SW 1271 (cell line): ENCODE measurements at places on chromosomes 12 and 14.

DNA sequence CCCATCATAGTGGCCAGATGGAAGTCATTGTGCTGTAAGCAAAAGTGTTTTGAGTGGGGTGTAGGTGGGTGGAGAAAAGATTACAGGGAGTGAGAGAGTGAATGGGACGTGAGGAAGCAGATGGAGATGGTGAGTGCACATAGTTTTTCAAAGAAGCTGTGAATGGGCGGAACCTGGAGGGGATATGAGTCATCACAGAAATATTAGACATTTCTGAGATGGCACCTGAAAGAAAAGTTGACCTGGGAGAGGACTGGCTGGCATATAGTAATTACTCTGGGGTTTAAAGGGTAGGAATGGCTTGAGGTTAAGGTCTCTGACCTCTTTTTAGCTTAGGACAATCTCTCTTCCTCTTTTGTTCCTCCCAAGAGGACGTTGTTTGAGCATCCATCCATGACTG lies 50.5 kb downstream of the ANO4 start:
- no peak for DNase-seq

DNA sequence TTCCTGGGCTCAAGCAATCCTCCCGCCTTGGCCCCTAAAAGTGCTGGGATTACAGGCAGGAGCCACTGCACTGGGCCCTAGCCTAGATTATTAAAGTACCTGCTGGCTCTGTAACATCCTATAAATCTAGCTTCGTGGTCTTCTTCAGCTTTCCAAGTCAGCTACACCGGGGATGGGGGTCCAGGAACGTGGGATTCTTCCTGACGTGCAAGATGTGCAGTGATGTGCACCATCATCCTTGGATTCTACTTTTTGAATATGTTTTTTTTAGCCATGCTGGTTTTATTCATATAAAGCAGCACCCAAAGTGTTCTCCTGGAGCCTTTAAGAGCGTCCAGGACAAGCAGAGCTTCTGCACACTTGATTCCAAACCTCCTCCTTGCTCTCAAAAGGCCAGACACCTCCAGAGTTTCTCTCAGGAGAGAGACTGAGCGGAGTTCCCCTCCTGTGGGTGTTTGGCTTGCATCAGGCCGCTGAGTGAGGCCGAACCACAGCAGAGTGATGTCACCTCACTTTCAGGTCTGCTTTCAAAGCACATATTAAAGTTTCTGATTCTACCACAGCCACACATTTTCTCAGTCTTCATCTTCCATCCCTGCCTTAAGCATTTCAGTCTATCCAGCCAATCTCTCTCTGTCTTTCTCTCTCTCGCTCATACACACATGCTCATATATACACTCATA lies 33.4 kb downstream of the VCPKMT start:
- DNase-seq: no peak

DNA sequence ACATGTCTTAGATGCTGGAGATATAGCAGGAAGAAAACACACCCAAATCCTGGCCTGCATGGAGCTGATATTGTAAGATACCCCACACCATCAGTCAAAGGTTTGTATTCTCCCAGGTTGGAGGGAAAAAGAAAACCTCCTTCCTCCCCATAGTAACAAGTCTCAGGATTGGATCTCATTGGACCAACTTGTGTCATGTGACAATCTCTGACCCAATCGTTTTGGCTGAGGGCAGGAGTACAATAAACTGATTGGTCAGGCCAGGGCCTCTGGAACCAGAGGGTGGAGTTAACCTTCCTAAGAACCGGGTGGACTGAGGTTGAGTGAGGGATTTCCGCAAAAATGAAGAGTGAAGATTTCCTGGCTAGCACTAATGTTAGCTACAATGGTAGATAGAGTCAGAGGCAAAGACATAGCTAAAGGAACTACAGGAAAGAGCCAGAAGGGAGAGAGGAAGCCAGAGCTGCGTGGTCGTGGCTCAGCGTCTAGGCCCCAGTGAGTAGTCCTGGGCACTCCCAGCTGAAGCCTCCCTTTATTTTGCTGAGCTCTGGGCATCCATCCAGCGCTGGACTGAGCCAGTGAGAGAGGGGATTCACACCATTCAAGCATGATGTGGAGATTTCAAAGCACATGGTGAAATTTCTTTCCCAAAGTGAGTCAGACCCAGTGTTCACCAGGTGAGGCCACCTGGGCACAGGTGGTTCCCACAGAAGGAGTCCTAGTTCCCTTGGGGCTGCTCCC lies 219.9 kb downstream of the AACS start:
- no peak for DNase-seq

GRCh38 chr12:30792648-30793499 lies 38.1 kb upstream of the CAPRIN2 start:
- DNase-seq: no peak

DNA sequence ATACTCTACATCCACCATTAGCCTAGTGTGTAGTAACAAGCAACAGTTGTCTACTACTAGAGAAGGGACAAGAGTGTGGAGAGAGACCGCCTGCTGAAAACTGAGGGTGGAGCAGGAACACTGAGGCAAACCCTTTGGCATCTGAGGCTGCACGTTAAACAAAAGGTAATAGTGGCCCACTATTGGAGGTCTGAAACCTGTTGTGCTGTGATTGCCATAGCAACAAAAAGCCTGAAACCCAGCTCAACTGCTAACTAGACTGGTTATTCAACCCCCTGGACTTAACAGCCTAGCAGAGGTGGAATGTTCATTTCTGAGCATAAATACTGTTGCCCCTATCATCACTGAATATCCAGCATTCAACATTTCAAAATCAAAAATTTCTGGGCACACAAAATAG lies 43.0 kb downstream of the PPP4R4 start:
- DNase-seq: no peak

GRCh38 chr12:6363330-6364043 lies 11.9 kb downstream of the SCNN1A start:
- peak; percentile 72 for DNase-seq

DNA sequence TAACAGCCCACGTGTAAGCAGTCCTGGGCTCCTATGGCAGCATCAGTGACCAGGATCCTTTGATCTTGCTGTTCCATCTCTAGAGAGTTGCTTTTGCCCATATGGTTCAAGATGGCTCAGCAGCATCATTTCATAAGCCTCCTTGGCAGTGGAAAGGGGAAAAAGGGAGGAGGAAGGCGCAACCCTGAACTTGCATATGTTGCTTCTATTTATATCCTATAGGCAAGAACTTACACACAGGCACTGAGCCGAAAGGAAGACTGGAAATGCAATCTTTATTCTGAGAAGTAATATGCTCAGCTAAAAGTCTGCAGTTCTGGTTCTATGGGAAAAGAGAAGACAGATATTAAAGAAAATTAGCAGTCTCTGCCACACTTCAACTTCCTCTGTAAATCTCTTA lies 167.7 kb upstream of the PLXNC1 start:
- DNase-seq: no peak

- DNase-seq: no peak
Measured at GRCh38 chr14:74667758-74668157, 45.1 kb downstream of the AREL1 start.

DNA sequence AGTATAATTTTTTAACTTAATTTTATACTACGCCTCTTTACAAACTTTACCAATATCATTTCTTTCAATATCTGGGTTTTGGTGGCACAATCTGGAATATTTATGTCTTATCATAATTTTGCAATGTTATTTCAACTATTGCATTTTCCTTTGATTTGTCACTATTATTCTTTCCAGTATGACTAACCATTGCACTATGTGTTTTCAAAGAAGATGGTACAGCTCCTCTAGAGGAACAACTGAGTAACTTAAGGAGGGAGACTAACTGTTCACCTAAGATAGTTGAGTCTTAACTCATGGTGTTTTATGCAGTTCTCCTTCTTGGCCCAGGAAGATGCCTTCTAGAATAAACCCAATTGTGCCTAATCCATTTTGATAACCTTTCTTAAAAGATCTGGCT lies 60.5 kb upstream of the KIF21A start:
- DNase-seq: peak; percentile 43

DNA sequence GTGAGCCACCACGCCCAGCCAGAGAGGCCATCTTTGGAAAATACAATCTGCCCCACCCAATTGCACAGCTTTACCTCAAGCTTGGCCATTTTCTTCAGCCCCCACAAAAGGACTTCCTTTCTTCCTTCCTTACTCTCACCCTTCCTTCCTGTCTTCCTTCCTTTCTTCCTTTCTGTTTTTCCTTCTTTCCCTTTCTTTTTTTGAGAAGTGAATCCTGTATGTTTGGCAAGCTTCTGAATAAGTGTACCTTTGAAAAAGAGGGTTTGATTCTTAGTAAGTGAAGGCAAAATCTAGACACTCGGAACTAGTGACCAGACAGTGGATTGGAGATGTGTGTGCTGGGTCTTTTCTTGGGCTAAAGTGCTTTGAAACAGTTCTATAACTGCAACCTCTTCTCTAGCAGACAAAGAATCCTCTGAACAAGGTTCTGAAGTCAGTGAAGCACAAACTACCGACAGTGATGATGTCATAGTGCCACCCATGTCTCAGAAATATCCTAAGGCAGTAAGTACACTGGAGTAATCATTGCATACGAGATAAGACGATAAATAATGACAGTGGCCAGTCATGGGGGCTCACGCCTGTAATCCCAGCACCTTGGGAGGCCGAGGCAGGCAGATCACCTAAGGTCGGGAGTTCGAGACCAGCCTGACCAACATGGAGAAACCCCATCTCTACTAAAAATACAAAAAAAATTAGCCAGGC lies 49.5 kb downstream of the SUPT16H start:
- no peak for DNase-seq

- DNase-seq: no peak
Measured at GRCh38 chr12:4587108-4587507, 25.1 kb downstream of the DYRK4 start.

DNA sequence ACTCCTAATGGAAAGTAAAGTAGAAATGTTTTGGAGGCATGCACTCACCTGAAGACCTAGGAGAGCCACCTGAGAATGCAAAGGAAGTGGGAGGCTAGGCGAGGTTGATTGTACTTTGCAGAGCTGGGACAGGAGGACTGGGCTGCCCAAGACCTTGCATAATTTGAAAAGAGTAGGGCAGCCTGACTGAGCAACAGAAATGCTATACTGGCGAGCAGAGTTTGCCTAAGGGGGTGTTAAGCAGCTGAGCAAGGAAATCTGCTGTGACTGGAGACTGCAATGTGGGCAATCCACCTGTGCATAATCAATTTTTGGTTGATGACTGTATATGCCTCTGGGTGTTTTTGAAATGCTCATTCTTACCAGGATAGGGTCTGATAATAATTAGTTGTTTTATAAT lies 834.1 kb downstream of the TRHDE start:
- DNase-seq: no peak

DNA sequence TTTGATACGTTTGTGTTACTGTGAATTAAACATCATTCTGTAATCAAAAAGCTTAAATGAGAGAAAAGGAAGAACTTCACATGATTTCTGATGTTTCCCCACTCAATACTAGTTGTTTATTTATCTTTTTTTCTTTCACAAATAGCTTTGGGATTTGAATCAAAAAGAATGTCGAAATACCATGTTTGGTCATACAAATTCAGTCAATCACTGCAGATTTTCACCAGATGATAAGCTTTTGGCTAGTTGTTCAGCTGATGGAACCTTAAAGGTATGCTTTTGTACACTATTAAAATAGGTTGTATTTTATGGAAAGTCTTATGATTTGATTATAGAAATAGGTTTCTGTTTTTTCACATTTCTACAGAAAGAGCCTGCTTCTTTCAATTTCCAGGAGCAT lies 41.5 kb downstream of the APAF1 start:
- no peak for DNase-seq

DNA sequence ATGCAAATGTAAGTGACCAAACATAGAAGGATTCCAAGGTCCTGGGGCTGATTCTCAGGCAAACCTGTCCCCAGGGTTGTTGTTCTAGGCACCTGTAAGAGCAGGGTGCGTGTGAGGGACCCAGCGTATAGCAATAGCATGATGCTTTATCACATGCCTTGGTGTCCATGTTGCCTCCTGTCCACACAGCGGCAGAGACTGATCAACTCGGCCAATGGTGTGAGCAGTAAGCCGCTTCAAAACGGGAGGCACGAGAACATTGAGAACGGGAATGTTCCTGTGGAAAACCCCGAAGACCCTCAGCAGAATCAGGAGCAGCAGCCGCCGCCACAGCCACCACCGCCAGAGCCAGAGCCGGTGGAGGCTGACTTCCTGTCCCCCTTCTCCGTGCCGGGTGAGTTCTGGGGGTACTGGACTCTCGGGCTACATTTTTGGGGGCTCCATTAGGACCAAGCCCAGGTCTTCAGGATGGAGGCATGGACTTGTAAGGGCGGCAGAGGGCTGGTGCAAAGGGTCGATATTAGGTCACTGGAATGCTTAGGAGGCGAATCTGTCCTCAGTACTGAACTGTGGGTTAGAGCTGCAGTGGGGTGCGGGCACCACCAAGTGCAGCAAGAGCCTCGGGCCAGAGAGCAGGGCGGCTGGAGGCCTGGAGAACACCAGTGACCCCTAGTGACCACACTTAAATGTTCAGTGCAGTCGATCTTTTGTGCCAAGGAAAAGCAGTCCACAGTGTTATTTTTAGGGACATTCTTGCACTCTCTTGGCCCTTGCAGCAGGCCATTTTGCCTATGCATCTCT lies 57.2 kb upstream of the RIN3 start:
- peak; percentile 12 for DNase-seq

DNA sequence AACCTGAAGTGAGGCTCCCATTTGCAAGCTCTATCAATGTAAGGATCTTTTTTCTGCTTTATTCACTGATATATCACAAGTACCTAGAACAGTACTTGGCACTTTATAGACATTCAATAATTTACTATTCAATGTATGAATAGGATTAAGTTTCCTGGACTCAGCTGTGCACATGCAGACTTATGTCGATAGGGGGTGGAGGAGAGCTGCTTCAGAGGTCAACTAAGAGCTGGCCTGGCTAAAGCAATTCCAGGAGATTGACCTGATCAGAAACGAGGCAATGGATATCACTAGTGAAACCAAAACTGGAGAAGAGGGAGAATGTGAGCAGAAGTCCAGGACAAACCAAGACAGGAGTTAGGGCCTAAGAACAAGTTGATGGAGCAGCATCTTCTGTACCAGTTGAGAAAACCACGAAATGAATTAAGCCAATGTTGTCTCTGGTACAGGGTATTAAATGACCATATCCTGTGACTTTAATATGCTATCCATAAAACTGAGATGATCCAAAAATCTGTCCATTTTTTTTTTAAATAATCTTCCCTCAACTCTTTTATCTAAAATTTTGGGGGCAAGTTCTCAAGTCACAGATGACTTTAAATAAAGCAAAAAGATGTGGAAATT lies 169.2 kb downstream of the PIK3C2G start:
- peak; percentile 17 for DNase-seq

- no peak for DNase-seq
Measured at GRCh38 chr14:70896981-70897380, 10.3 kb upstream of the PCNX1 start.

GRCh38 chr14:78834766-78835451 lies 664.7 kb downstream of the NRXN3 start:
- DNase-seq: no peak

DNA sequence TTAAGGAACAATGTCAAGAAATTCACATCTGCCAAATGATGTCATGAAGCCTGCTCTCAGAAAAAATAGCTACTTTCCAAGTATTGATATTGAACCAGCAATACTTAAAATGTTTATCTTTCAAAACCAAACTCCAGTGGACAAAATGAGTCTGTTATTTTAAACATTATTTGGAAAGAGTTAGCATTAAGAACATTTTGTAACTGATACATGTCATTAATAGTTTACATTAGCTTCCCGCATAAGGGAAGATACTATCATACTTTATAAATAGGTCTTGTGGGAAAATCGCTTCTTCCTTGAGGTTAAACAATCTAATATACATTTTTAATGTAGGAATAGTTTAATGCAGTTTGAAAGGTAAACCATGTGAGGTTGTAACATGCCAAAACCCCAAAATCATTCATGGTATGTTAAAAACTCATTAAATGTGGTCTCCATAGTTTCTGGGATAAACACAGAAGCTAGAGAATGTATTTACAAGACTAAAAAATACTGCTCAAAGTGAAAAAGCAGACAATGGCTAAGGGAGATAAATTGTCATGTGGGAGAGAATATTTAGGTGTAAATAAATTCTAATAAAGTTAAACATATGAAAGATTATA lies 73.4 kb upstream of the ATP2B1 start:
- no peak for DNase-seq
